ENCODE measurements at places on chromosomes 3 and 15.

DNA sequence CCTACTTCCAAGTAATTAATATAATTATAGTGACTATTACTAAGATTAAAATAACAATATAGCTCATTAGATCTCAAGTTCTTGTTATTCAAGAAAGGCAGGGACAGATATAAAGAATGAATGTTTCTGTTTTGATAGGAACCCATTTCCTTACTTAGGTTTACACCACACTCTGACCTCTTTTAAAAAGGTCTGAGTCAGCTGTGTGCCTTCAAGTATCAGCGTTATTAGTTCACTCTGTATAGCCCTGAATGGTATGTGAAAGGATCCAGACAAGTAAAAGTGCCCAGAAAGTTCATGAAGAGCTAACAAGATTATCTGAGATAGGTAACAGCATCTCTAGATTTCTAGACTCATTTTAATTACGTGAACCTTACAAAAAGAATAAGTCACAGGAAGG lies 28.9 kb downstream of the PDCD10 start:
- DNase-seq = no peak

- no peak for DNase-seq
These were observed 153.5 kb downstream of the MECOM start for GRCh38 chr3:169509780-169510692.

- no peak for DNase-seq
These were observed 22.1 kb downstream of the GOLGA6A start for GRCh38 chr15:74060251-74060650.

DNA sequence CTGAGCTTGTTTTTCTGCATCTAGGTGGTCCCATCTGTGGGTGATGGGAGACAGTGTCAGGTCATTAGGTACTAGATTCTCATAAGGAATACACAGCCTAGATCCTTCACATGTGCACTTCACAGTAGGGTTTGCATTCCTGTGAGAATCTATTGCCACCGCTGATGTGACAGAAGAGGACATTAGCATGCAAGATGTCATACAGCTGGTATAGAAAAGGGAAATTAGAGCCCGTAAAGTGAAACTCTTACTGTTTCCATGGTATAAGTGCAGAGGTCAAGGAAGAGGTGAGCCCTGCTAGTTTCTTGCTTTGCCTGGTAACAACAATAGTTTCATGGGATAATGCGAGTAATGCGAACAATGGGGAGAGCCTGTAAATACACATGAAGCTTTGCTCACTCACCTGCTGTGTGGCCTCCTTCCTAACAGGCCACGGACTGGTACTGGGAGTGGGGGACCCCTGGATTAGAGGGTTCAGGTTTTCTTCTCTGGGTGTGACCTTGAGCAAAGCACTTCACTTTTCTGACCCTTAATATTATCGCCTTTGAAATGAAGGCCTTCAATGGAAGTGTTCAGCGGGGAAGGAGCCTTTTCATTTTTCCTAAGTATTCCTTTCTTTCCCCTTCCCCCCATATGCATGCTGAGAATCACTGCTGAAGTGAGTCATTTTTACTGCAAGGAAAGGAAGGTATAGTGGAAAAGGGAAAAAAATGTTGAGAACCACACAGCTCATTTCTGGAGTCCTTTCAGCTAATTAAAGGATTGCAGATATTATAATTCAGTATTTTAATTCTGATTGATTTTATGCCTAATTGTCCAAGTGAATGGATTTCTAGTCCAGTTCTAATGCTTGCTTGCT lies 286.4 kb downstream of the UBE2E2 start:
- no peak for DNase-seq

DNA sequence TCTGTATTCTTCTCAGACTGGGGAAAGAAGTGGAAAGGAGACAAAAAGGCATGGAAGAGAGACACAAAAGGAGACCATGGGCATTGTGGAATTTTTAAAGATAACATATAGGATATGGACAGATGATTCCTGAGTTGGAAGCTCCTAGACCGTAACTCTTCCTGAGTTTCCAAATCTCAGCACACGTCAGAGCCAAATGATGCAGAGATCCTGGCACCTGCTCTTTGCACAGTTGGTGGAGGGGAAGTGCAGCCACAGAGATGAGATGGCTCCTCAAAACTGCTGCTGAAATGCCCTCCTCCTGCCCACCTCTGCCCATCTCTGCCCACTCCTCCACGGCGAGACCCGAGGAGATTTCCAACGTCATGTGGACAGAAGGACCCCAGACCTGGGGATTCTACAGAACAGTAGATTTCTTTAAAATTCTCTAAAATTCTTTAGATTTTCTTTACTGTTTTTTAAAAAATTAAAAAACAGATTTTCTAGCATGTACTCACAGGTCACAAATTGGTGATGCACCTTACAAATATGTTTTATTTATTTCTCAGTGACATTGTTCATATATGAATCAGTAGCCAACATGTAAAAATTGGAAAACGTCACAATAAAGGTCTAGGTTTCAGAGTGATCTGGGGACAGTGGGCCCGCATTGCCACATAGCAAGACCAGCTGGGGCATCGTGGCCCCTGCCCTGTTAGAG lies 8.1 kb downstream of the CPN2 start:
- DNase-seq = no peak

GRCh38 chr3:125211523-125212090 lies 941 bp downstream of the SLC12A8 start:
- no peak for DNase-seq

DNA sequence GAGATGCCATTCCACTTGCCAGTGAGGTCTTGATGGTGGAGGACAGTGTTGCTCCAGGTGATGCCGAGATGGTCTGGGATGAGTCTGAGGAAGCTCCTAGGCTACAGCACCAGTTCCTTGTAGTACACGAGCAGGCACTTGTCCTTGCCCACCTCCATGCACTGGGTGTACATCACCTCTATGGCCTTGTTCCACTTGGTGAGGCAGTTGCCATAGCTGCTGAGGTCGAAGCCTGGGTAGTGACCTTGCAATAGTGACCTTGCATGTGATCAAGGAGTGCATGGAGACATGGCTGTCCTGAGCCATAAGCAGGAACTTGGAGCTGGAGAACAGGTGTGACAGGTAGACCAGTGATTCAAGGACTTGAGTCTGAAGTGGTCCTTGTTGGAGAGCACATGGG lies 47.6 kb downstream of the CDIN1 start:
- DNase-seq = no peak

GRCh38 chr3:160398820-160399124 lies 253 bp downstream of the IFT80 start:
- DNase-seq = no peak

- no peak for DNase-seq
These were observed 243.9 kb downstream of the ZBTB20 start for GRCh38 chr3:114903213-114903612.

DNA sequence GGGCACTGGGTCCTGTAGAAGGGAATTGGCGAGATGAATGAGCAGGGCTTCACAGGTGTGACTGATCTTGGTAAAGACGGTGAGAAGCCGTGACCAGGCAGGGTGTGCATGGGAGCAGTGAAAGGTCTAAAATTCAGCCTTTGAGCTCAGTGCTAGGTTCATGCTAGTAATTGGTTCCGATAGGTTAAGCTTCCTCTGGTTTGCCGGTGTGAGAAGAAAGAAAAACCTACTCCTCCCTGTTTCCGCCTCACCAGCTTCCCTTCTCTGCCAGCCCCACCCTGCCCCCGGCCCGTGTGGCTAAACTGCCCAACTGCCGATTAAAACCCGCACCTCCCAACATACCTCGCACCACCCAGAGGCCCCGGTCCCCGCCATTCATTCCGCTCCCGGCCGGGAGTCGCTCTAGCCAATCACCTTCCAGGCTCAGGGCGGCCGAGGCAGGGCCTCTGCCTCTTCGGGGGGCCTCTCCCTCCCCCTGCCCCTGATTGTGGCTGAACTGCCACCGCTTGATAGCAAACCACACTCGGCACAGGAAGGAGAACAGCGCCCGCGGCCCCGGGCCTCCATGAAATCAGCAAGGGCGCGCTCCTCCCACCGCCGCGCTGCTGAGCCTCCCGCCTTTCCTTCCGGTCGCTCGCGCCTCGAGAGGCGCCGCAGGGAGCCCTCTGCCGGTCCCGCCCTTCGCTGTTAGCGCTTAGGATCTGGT lies 7.3 kb upstream of the NRROS start:
- DNase-seq = peak; percentile 85

- no peak for DNase-seq
These were observed 1468.9 kb upstream of the GBE1 start for GRCh38 chr3:83230376-83230775.

GRCh38 chr3:193932136-193932535 lies 203.8 kb upstream of the HES1 start:
- DNase-seq = no peak

DNA sequence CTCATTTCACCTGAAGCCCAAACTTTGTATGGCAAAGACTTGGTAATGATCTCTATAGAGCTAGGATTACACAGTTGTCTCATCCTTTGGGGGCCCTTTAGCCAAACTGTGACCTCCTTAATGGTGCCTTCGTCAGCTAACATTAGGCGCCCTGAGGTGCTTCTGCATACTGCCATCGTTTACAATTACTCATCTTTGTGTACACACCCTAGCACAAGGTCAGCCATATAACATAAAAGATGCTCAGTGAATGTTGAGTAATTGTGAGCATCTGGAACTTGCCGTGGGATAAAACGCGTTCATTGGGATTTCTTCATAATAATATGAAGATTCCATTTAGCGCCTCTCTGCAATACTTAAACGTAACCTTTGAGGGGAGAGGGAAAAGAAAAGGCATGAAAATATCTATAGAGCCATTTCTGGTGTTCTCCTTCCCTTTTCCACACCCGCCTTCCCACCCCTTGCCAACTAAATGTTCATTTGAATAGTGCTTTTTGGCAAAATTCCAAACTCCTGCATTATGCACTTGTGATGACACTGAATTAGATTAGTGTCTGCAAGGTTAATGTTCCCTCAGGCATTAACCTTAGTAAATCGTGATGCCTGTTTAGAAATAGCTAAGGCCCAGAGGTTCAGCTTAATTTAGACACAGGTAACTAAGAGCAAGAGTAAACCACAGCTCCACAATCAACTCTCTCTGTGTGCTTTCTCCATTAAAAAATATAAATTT lies 990 bp upstream of the ZNF148 start:
- no peak for DNase-seq

- DNase-seq = no peak
These were observed 1.7 kb downstream of the P2RY14 start for GRCh38 chr3:151276687-151277042.

GRCh38 chr3:71646971-71647370 lies 63.4 kb upstream of the FOXP1 start:
- no peak for DNase-seq

DNA sequence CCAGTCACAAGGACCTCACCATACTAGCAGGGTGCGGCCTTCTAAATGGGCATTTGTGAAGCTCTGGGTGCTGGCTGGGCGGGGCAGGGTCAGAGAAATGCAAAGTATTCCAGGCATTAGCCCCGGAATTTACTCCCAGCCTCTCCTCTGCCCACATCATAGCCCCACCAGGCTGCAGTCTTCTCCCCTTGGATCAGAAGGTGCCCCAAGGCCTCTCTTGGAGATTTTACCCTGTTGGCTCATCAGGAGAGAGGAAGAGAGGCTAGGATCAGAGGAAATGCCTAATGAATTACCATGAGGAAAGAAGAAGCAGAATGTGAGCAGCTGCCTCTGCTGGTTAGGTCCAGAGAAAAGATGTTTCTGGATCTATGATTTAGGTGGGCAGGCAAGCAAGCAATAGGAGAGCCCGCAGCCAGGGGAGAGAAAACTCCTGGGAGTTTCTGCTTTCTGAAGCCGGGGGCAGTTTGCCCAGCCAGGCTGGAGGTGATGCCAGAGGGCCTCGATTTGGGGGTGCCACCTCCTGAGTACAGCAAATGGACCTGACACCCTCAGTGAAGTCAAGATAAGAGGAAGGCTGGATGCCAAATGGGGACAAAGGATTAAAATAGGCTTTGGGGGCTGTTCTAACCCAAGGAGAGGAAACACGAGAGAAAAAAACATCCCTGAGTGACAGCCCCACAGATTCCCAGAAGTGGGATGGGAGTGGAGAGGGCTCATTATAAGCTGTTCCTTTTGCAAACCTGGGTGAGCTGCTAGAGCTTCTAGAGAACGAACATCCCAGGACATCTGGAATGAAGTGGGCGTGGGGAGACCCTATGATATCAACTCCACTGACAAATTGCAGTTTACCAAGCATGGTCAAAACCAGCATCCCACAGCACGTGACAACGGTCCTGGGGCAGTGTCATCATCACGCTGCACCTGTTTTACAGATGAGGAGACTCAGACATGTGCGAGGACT lies 65.4 kb downstream of the BDH1 start:
- no peak for DNase-seq

DNA sequence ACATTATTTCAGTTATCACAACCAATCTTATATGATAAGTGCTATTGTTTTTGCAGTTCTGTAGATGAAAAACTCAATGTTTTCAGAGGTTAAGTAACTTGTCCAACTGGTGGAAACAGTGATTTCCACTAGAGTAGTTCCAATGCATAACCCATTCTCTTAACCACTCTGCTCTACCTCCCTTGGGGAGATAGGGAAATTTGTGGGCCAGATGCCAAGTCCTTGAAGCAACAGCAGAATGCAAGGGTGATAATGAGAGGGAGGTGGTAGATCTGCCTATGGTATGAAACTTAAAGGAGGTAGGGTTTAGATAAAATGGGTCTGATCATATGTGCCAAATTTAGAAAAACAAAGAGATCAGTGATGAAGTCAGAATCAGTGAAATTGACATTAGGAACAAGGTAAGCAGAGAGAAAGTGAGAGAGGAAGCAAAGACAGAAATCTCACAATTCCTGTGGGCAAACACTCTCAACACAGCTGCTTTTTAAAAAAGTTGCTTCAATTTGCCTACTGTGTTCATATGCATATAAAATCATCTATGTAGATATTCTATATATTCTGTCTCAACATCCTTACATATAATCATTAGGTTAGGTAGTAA lies 50.5 kb upstream of the UBP1 start:
- DNase-seq = no peak

DNA sequence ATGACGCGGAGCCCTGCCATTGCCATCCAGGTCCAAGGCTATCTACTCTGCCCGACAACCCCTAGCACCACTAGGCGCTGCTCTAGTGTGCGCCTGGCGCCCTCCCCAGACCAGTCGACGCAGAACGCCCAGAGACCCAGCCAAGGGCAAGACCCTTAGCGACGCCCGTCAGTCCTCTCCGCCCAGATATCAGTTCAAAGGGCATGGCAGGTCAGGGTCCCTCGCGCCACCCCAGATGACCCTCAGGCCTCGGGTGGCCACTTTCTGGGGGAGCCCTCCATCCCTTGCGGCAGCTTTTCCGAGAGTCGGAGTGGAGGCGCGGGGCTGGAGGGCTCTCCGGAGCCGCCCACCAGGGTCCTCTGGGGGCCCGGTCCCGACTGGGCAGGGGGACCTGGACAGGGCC lies 371 bp upstream of the CLSTN2 start:
- no peak for DNase-seq

DNA sequence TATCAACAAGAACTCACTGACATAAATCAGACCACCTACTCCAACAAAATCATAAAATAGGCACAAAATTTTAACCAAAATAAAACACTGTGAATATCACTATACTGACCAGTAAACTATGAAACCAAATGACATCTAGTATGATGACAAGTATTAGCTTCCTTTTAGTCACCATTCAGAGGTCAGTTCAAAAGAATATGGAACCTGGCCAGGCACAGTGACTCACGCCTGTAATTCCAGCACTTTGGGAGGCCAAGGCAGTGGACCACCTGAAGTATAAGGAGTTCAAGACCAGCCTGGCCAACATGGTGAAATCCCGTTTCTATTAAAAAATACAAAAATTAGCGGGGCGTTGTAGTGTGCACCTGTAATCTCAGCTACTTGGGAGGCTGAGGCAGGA lies 65.8 kb downstream of the SMARCC1 start:
- no peak for DNase-seq
